NAMALWA (cell line): ENCODE measurements at places on chromosomes 5 and 9.

DNA sequence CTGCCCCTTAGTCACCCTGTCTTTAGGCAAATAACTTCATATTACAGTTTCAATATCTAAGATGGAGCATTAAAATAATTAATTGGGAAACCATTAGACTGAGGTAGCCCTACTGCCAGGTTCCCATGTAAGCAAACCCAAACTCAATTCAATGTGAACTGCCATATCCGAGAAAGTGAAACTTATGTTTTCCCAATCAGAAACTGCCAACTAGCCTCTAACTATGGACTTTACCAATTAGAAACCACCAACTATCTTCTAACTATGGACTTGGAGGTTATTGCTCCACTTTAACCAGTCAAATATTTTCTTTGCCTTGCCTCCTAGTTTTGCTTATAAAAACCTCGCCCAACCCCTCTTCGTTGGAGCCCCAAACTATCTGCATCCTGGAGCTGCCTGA, 218.5 kb downstream of the ENC1 start:
- no peak for DNase-seq

GRCh38 chr5:8349855-8350254, 480.9 kb downstream of the MTRR start:
- DNase-seq: no peak

- DNase-seq: peak; percentile 42
These were observed 83.7 kb upstream of the ORM1 start for GRCh38 chr9:114238891-114239875.

DNA sequence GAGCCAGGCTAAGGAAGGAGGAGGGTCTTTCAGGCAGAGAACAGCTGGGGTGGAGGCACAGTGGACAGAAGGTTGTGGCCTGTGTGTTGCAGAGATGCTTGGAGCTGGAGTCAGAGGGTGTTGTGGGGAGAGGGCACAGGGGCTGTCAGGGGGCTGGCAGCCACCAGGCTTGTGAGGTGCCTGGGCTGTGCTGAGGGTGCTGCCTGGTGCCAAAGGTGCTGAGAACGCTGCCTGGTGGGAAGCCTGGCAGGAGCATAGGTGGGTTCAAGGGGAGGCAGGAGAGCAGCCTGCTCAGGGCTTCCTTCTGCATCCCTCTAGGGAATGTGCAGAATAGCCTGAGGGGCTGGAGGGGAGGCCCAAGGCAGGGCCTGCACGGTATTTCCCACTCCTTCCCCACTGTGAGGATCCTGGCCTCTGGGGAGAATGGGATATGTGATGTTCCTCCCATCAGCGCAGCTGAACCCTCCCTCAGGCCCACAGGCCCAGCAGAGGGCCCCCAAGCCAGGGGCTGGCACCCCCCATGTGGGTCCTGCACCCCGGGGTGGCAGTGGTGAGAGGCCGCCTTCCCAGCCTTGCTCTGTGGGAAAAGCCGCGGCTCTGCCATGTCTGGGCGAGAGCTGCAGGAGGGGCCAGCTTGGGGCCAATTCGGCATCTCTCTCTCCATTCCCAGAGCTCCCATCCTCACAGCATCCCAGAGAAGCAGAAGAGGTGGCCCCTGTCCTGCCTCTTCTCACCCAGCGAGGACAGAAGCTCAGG, 76.3 kb downstream of the CACNA1B start:
- DNase-seq: no peak

GRCh38 chr9:74639112-74639511, 142.0 kb downstream of the RORB start:
- DNase-seq: peak; percentile 13

GRCh38 chr5:956941-957747, 51.5 kb upstream of the NKD2 start:
- DNase-seq: no peak

DNA sequence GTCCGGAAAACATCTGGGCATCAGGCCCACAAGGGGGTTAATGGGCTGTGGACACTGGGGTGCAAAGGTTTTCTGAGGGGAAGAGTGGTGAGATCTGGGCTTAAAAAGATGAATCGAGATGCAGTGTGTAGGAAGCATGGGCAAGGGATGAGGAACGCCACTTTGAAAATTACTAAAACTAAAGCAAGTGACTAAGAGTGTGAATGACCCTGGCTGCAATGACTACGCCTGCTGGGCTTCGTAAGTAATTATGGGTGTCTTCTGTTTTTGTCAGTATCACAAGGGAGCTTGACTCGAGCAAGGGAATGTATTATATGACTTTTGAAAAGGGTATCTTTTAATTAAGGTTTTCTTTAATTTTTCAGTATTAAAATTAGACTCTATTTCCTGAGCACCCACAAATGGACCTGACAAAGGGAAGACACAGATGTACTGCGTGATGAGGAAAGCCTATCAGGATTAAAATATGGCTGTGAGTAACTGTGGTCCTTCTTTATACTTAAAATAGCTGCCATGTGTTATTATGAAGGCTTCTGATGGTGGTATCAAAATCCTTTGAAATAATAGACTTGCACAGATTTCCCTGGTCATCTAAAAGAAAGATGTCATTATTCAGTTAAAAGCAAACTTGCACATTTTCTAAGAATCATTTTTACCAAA, 4.2 kb downstream of the CTXN3 start:
- DNase-seq: no peak
